Trophoblast cell (in vitro differentiated cells and primary cell): ENCODE measurements at places on chromosomes 7 and 10.

- no peak for DNase-seq
Measured at GRCh38 chr10:47146572-47146971, 153.4 kb upstream of the GDF10 start.

- DNase-seq = no peak
Measured at GRCh38 chr7:25669281-25669781, 441.0 kb upstream of the NPVF start.

DNA sequence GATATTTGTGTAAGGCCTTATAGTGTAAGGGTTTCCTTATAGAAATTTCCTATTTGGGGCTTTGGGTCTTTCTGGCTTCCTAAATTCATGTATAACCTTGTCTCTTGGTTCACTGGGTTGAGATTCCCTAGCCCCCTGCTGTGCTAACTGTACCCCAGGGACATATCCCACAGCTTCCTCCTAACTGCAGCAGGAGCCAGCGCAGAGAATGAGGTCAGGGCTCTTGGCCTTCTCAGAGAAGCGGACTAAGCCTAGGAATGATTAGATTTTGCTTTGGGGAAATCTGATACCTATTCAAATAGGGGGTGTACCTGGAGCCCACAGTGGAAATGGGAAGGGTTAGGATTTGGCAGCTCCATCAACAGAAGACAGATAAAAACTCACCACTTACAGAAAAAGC, 138.1 kb upstream of the EFCAB10 start:
- no peak for DNase-seq

GRCh38 chr10:74025380-74025978, 27.6 kb downstream of the VCL start:
- DNase-seq = no peak

- DNase-seq = no peak
Measured at GRCh38 chr7:131970602-131971001, 414.2 kb upstream of the PODXL start.

DNA sequence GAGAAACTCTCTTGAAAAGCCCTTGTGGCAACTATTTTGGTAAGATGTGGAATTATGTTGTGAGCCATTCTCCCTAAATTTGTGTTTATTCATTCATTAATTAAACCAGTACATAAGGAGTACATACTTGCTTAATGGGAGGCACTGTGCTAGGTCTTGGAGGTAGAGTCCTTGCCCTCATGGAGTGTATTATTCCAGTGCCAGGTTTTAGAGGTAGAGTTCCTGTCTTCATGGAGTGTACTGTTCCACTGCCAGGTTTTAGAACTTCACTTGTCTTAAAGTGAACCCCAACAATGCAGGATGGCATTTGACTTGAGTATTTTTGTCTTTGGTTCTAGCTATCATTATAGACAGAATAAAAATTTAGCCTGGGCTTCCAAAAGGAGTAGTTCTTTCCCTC, 8.8 kb downstream of the MXI1 start:
- DNase-seq = no peak

GRCh38 chr7:77425101-77426051, 9.2 kb upstream of the GSAP start:
- DNase-seq = peak; percentile 37

DNA sequence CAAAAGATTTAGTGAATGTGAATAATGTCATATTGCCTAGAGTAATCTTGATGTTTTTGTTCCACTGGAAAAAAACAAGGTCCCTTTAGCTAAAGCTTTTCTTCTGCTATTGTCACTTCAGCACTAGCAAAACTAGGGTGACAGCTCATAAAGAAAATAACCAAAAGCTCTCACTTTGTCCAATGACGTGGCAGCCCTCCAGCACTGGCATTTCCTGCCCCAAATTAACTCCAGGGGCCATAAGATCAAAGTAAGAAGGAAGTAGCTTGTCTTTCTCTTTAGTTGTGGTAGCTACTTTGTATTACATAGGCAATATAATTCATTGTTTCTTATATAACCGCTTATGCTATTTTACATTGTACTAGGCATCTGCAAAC, 47.3 kb downstream of the LRRN3 start:
- peak; percentile 1 for DNase-seq

DNA sequence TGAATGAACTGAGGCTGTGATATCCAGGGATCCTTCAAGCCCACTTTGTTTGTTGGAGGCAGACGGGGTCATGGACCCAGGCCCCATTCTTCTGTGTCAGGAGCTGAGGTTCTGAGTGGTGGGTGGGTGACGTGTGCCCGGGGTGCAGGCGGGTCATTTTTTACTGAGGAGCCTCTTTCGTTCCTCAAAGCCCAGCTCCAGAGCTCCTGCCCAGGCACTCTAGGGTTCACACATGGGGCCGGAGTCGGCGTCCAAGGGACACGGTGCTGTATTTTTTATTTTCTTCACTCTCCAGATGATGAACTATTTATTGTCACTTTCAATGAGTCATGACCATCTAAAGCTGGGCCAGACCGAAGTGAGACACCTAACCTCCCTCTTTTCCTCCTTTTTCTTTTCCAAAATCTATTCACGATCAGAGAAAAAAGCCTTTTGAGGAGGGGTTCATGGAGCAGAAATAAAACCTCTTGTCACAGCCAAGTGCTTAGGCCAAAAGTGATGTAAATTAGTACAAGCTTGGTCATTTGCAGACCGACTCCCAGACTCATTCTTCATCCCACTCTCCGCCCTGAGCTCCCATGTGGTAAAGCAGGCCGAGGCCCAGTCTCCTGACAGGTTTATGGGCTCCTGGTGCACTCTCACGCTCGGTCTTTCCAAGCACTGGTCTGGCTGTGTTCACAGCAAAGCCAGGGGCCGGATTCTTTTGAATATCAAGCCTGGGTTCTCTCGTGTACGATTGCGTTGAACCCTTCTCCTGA, 41.4 kb upstream of the PITRM1 start:
- DNase-seq = no peak

DNA sequence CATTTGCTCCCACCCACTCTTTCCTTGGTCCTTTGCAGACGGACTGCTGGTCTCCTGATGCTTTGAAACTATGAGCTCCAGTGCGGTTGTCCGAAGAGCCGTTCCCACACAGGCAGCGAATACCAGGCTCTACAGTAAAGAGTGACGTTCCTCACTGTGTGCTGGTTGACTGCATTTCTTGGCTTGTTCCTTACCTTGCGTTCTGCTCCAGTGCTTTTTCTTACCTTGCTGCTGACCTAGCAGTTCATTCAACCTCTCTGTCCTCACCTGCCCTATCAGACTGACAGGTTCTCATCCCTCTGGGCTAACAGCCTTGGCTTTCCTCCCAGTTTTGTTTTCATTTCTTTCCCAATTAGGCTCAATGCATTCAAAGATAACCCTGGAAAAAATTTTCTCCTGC, 214.8 kb downstream of the TMEM178B start:
- DNase-seq = no peak

GRCh38 chr7:44791278-44792219, 4.9 kb upstream of the PPIA start:
- DNase-seq = no peak

- DNase-seq = peak; percentile 85
Measured at GRCh38 chr7:137970253-137970975, 31.5 kb downstream of the CREB3L2 start.

- DNase-seq = peak; percentile 95
Measured at GRCh38 chr10:114412907-114413797, 8.8 kb upstream of the AFAP1L2 start.
